Stimulated activated CD4-positive, alpha-beta T cell treated with anti-CD3 and anti-CD28 coated beads, Interleukin-4, amount 100 ng/mL, for 48 hours (primary cell): ENCODE measurements at places on chromosomes 12 and 14.

DNA sequence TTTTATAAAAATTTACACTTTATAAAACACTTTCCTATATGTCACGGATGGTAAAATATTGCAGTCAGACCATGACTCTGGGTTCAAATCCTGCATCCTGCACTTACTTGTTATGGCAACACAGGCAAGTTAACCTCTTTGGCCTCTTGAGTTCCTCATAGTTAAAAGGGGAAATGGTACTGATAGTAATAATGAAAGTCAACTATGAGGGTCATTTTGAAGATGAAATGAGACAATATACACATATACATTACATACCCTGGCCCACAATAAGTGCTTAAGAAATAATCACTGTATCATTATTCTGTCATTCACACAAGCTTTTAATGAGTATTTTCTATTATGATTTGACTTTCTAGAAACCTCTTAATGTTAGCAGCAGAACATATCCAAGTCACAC lies 64.4 kb downstream of the C12orf42 start:
- no peak for DNase-seq

GRCh38 chr12:6235499-6235898 lies 35.3 kb downstream of the CD9 start:
- no peak for DNase-seq

- DNase-seq: no peak
These were observed 16.8 kb upstream of the ITPK1 start for GRCh38 chr14:93132472-93133065.

DNA sequence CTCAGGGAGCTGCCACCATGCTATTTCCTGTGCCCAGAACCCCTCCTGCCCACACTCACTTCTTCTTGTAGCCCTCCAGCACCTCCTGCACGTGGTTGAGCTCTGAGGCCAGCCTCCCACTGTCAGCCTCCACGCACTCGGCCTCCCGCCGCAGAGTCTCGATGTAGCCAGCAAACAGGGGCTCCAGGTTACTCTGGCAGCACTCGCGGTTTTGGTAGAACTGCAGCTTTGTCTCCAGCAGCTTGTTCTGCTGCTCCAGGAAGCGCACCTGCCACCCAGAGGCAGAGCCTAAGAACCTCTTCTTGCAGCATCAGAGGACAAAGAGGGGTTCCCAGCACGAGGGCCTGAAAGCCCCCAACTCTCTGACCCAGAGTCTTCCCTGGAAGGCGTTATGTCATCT lies 2.1 kb downstream of the KRT83 start:
- DNase-seq: no peak

DNA sequence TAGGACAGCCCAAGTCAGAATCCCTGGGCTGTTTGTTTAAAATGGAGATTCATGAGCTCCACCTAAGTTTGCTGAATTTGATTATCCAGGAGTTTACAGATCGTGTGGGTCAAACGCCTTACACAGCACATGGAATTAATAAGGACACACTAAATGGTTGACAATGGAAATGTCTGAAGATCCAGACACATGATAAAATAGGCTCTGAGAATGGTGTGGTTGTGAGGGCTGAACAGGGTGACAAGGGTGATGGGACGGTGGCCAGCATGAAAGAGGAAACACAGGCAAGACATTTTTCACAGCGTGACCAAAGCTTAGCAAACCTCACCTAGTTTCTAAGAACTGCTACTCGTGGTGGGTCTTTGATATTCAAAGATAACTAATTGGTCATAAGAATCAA lies 12.5 kb downstream of the VWF start:
- no peak for DNase-seq

DNA sequence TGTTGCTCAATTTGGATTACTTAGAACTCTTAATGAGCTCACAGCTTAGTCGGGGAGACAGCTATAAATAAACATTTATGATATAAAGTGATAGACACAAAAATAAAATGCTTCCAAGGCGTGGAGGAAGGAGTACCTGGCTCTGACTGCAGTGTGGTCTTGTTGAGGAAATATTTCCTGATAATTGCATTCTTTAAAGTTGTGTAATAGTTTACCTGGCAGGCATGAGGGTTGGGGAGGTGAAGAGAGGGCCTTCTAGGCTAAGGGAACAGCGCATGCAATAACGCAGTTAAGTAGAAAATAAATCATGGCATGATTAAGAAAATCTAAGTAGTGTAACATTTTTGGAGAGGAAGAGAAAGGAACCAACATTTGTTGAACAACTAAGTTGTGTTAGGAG lies 260.5 kb upstream of the ATP2B1 start:
- DNase-seq: no peak

DNA sequence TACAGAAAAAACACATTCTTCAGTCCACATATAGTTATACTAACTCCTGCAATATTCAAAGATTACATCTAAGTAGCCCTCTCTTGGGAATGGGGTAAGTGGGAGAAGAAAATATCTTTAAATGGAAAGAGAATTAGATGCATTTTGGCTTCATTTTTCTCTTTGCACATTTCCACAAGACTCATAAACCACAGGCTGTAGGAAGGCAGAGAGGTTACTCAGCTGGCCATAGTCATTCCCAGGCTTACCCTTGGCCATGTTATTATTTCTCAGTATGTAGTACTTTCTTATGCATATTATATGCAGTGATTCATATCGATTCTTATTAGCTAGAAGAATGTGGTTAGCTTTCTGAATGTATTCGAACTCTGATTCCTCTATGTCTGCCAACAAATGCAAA lies 92.2 kb downstream of the PTPRR start:
- no peak for DNase-seq

DNA sequence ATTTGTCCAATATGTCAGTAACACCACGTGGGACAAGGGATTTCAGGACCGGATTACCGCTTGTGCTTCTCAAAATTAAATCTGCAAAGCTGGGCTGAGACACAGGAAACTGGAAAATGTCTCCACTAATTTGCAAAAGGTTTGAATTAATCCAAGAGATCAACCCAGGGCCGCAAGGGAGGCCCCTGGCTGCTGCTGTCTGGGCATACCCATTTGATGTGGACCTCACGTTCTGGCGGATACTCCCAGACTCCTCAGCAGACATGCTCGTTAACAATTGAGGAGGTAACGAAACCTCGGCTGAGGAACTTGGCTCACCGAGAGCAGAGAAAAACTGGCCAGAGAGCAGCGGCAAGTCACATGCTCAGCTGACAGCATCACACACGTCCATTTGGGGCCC lies 180.6 kb downstream of the SLC15A4 start:
- no peak for DNase-seq

DNA sequence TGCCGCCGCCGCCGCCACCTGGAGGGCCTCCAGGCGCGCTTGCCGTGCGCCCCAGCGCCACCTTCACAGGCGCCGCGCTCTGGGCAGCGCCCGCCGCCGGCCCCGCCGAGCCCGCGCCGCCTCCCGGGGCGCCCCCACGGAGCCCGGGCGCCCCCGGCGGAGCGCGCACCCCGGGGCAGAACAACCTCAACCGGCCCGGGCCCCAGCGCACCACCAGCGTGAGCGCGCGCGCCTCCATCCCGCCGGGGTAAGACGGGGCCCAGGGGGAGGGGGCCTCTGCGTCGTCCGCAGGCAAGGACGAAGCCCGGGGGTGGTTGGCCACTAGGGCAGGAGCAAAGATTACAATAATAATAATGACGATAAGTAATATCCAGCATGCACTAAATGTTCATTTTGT lies 21.3 kb downstream of the DTX1 start:
- DNase-seq: no peak

DNA sequence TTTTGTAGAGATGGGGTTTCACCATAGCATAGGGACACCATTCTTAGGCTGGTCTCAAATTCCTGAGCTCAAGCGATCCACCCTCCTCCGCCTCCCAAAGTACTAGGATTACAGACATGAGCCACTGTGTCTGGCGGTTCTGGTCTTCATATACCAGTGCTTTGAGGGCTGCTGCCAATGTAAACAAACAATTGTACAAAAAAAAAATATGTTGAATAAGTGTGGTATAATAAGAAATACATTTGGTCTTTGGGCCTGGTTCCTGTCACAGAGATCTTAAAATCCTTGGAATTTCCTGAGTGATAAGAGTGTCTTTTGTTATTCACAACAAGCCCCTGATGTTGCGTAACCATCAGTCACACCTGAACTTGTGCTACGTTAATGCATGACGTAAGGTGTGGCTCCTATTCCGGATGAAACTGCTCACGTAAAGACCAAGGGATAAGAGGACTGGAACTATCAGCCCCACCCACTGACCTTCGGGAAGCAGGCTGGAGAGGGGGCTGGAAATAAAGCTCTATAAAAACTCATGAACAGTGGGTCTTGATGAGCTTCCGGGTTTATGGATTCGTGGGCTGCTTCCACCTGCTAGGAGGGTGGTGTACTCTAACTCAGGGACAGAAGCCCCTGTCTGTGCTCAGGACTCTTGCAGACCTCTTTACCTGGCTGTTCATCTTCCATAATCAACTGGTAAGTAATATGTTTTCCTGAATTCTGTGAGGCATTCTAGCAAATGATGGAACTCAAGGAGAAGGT lies 16.5 kb upstream of the RIMKLB start:
- no peak for DNase-seq

- DNase-seq: no peak
These were observed 28.2 kb upstream of the PTGR2 start for GRCh38 chr14:73823339-73823885.
